Muscle of leg (tissue), 16 donors: ENCODE measurements at places on chromosomes 2 and 18.

GRCh38 chr18:63284827-63285733 is 34.5 kb downstream of the BCL2 start:
- DNase-seq: peak; percentile 87
- H3K27ac ChIP-seq: peak overlapping the region; percentile 62
- no peaks in the 10 kb centered on the region for H3K36me3 ChIP-seq
- H3K4me3 ChIP-seq: no peak overlapping the region

- H3K27ac ChIP-seq: no peak overlapping the region
- peaks cover 5% of the 10 kb centered on the region for H3K36me3 ChIP-seq
- H3K27me3 ChIP-seq: no peaks in the 10 kb centered on the region
- H3K4me1 ChIP-seq: peaks cover 8% of the 10 kb centered on the region
- no peak for DNase-seq
Observed at GRCh38 chr2:20198001-20198400, 26.9 kb downstream of the SDC1 start.

DNA sequence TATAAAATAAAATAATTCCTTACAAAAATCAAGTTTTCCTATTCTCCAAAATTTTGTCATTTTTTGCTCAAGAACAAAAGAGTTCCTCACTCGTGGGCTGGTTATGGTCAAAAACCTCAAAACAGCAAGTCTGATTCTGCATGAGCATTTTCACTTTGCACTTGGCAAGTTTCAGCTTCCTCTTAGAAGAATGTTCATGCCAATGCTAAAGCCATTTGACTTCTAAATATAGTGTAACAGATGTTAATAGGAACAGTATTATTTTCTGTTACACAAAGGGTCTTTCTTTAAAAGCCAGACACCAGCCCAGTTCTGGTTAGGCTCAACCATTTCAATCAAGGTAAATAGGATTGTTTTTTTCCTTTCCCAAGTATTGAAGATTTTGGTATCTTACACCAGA is 261.3 kb upstream of the CCDC68 start:
- no peaks in the 10 kb centered on the region for H3K27me3 ChIP-seq
- peak; percentile 81 for DNase-seq
- H3K27ac ChIP-seq: peak overlapping the region; percentile 63
- H3K4me3 ChIP-seq: no peak overlapping the region

DNA sequence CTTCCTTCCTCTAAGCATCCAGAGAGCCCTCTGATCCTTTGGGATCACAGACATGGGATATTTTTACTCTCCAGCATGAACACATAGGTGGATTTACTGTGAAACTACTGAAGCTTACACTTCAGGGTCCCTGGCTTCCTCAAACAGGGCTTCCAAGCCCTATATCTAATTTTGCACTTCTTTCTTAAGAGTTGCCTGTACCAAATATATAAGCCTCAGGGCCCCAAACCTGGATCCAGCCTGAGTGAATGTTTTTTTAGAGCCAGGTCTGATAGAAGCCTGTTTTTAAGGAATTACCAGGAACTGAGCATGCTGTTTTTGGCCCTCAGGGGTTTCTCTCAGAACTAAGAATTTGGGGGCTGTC is 13.2 kb upstream of the KCMF1 start:
- H3K27me3 ChIP-seq: no peaks in the 10 kb centered on the region
- peaks cover 8% of the 10 kb centered on the region for H3K4me1 ChIP-seq
- DNase-seq: no peak
- H3K27ac ChIP-seq: peak overlapping the region; percentile 6
- H3K36me3 ChIP-seq: peaks cover 1% of the 10 kb centered on the region

GRCh38 chr2:144523596-144524117 is 3.7 kb upstream of the ZEB2 start:
- peaks cover 8% of the 10 kb centered on the region for H3K27me3 ChIP-seq
- no peaks in the 10 kb centered on the region for H3K36me3 ChIP-seq
- peak overlapping the region; percentile 52 for H3K4me3 ChIP-seq
- H3K27ac ChIP-seq: peak overlapping the region; percentile 99

DNA sequence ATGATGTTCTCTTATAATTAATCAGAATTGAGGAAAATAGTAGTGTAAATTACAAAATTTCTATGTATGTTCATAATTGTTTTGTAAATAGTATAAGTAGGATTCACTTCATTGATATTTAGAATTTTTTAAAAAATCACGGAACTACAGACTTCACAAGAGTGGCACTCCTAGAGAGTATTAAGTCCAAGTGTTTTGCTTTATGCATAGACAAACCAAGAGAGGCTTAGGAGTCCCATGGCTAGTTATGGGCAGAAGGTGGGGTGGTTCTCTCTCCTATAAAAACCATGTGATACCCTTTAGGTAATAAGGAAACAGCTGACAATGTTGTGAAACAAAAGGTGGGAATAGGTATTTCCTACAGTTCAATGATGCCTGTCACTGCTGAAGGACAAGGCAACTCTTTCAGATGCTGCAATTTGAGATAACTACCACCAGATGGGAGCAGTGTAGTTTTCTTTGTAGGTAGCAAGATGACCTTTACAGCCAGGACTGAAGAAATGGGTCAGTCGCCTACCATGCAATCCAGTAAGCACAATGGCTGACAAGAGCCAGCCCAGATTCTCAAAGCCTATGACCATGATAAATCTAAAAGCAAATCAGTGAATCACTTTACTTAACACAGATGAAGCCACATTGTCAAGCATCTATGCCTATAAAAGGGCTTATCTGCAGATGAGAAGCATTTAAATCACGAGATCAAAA is 83.9 kb downstream of the AAK1 start:
- peak; percentile 35 for DNase-seq
- H3K4me3 ChIP-seq: no peak overlapping the region
- no peaks in the 10 kb centered on the region for H3K36me3 ChIP-seq
- H3K4me1 ChIP-seq: peaks cover 5% of the 10 kb centered on the region
- H3K27ac ChIP-seq: no peak overlapping the region
- no peaks in the 10 kb centered on the region for H3K27me3 ChIP-seq

DNA sequence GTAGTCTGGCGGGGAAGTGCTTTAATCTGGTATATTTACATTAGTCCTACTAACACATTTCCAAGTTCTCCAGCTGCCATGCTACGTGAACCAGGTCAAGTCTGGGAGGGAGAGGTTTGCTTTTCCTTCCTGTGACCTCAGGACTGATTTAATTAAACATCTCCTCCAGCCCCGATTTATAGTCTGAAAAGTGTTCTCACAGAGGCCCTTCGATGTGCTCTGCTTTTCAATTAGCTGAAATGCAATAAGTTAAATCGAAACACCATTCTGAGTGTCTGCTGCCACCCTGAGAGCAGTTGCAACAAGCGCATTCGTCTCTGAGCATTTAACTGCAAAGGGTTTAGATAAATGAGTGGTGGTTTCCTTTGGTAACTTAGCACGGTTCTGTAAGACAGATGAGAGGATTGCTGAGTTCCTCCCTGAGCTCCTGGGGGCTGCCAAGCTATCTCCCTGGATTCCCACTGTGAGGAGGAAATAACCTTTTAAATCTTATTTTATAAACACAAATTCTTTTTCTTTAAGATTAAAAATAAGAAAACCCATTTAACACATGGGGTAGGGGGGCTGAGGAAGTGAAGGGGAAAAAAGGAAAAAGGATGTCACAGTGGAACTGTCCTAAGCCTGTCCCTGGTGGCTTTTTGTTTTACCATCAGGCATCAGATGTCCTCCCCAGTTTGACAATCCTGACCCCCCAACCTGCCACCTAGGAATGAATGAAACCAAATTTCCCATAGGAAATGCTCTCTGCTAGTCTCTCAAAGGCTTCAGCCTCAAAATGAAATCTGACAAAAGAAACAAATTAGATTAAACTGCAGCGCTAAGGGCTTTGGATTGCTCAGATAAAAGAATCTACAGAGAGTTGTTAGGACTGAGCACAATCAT is 56.5 kb upstream of the CREB1 start:
- peak; percentile 84 for DNase-seq
- H3K27ac ChIP-seq: no peak overlapping the region
- H3K4me3 ChIP-seq: no peak overlapping the region
- H3K4me1 ChIP-seq: peaks cover 5% of the 10 kb centered on the region
- no peaks in the 10 kb centered on the region for H3K36me3 ChIP-seq

DNA sequence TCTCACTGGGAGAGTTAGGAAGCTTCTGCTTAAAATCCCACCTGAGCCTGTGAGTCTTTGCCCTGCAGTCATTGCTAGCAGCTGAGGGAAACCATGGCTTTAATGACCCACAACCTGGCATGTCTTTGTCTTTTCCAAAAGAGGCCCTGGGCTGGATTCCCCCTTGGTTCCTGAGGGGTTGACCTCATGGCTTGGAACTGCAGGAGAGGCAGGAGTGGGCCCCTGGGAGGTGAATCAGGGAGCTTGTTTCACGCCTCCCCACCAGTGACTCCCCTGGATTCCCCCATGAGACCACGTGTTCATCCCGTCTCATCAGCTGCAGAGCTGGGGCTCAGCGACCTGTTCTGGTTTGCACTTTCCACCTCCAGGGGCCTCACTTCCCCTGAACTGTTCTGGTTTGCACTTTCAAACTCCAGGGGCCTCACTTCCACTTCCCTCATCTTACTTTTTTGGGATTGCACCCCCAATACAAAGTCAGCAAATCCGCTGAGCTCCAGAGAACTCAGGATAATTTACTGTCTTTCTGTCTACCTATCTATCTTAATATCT is 58.5 kb upstream of the TMEM18 start:
- peaks cover 4% of the 10 kb centered on the region for H3K4me1 ChIP-seq
- H3K27ac ChIP-seq: no peak overlapping the region
- H3K4me3 ChIP-seq: no peak overlapping the region

GRCh38 chr2:101058386-101058785 is 56.3 kb downstream of the RPL31 start:
- no peak overlapping the region for H3K27ac ChIP-seq
- no peak overlapping the region for H3K4me3 ChIP-seq
- H3K36me3 ChIP-seq: peaks cover 14% of the 10 kb centered on the region
- no peak for DNase-seq

GRCh38 chr2:38462121-38462661 is 85.1 kb upstream of the ATL2 start:
- DNase-seq: peak; percentile 36
- H3K27me3 ChIP-seq: no peaks in the 10 kb centered on the region
- H3K36me3 ChIP-seq: no peaks in the 10 kb centered on the region
- H3K4me1 ChIP-seq: peaks cover 4% of the 10 kb centered on the region
- H3K4me3 ChIP-seq: no peak overlapping the region

- H3K27me3 ChIP-seq: no peaks in the 10 kb centered on the region
- DNase-seq: no peak
- no peaks in the 10 kb centered on the region for H3K4me1 ChIP-seq
- no peaks in the 10 kb centered on the region for H3K36me3 ChIP-seq
- no peak overlapping the region for H3K4me3 ChIP-seq
- no peak overlapping the region for H3K27ac ChIP-seq
Observed at GRCh38 chr18:32219431-32220018, 29.7 kb downstream of the MEP1B start.

DNA sequence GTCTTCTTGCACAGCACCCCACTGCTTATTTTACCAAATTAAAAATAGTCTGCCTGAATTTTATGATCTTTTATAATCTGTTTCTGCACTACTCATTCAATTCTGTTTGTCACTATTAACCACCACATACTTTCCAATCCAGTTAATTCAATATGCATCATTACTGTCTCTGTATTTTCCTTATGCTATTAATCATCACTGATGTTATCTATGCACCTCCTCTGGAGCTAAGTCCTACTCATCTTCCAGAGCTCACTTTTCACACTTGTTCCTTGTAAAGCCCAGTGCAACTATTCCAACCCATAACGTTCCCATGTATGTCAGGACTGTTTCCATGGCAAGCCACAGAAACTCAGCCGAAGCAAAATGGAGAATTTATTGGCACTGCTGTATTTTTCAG is 713.6 kb downstream of the PLCL1 start:
- DNase-seq: no peak
- no peaks in the 10 kb centered on the region for H3K36me3 ChIP-seq
- H3K27me3 ChIP-seq: no peaks in the 10 kb centered on the region
- H3K27ac ChIP-seq: no peak overlapping the region
